Activated T-helper 9 cell treated with anti-CD3 and anti-CD28 coated beads, Interleukin-2, amount 50 U/mL, for 16 hours (primary cell): ENCODE measurements at places on chromosomes 11 and 22.

GRCh38 chr22:37330200-37331033, 48.1 kb downstream of the CYTH4 start:
- no peak for DNase-seq

DNA sequence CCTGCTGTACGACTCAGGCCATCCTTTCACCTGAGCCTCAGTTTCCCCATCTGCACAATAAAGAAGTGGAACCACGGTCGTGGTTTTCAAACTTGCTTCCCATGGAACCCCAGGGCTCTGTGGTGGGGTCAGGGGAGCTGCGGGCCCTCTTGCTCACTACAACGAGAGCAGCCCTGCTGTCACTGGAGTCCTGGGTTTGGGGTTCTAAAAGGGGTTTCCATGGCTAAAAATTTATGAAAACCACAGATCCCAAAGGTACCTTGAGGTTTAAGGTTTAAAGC, 45.4 kb upstream of the CARS1 start:
- DNase-seq: no peak

GRCh38 chr11:119222308-119222707, 16.2 kb downstream of the CBL start:
- DNase-seq: no peak

- no peak for DNase-seq
Measured at GRCh38 chr22:36086170-36086490, 57.5 kb upstream of the RBFOX2 start.

DNA sequence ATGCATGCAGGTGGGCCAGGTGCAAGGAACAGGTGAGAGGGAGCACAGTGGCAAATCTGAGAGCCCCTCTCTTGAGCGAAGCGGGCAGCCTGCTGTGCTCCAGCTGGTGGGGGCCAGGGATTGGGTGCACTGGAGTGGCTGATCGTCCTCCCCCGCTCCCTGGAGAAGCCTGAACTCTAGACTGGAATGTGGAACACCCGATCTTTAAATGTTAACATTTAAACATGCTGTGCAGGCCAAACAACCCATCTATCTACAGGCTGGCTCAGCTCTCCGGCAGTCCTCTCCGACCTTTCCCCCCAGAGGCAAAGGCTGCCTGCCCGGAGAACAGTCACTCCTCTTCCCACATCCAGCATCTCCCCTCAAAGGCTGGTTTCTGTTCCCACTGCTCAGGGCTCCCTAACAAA, 5.1 kb downstream of the MRGPRF start:
- DNase-seq: no peak

GRCh38 chr11:112694813-112695212, 266.4 kb upstream of the NCAM1 start:
- no peak for DNase-seq

DNA sequence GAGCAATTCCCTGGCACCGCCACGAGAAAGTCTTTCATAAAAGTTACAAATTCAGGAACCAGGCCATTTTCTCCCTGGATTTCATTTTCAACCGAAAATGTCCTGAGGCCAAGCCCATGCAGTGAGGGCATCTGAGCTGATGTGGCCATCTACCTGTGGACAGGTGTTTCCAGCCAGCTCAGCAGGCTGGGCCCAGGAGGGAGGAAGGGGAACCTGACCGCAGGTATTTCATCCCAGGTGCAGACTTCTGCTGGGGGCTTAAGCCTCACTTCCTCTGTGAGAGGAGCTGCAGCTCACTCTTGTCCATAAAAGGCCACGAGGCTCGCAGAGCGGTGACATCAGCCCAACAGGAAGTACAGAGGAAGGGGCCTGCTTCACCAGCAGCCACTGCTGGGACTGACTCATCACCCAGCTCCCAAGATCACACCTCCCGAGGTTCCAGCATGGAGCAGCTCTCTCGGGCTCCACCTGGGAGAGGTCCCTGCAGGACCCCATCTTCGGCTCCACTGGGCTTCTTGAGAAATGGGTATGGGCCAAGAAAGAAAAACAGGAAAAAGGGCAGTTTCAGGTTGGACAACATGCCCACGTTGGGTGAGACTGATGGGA, 56.4 kb downstream of the MYH9 start:
- peak; percentile 61 for DNase-seq

DNA sequence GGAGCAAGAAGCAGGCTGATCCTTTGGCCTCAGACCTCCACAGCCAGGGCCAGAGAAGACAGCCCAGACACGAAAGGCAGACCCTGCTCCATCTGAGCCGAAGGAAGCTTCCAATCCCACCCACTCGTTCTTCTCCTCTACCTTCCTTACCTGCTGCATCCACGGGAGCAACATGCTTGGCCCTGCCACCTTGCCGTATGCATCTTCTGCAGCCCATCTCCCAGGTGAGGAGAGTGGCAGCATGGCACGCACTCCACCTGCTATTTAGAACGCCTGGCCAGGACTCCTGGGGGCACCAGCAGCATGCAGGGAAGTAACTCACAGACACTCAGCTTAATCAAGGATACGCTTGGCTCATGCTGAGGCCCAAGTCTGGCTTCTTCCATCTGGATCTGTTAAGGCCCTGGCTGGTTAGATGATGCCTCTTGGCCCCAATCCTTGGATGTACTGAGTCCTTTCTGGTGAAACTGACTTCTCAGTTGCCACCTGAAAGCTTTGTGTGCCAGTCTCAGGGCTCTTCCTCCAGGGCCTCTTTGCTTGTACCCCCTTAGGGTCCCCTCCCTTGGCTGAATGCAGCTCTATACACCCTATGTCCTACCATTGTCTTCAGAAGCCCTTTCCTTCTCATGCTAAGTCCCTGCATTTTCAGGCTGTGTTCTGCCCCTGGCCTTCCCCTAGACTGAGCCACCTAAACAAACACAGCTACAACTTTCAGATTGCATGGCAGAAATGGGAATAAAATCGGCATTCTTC, 604.9 kb downstream of the BUD13 start:
- DNase-seq: no peak

DNA sequence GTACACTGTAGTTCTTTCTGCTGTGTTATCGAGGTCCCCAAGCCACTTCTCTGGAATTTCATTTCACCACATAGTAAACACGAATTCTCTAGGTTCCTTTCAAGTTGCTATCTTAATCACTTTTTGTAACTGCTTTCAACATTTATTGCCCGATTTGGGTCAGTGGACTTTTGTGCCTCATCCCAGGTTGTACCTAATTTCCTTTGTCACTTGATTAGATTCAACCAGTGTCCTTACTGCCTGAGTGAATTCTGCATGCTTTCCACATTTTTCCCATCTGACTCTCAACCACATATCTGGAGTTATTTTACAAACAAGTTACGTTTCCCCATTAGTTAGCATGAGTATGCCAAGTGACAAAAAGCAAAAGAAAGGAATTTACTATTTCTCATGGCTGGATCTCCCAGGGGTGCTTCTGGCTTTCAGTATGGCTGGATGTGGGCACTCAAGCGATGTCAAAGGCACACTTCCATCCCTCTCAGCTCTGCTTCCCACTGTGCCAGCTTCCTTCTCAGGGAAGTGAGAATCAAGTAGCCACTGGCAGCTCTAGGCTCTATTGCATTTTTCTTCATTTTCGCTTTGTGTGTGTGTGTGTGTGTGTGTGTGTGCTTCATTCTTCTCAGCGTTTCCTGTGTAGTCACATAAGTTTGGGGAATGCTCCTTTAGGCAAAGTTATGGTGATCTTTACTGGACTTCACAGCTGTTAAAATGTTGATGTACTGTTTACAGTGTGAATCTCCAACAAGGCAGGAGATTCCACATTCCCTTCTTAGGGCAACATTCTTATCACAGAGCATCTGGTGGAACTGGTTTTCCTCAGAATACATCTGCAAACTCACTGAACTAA, 128.9 kb downstream of the DBX1 start:
- no peak for DNase-seq

DNA sequence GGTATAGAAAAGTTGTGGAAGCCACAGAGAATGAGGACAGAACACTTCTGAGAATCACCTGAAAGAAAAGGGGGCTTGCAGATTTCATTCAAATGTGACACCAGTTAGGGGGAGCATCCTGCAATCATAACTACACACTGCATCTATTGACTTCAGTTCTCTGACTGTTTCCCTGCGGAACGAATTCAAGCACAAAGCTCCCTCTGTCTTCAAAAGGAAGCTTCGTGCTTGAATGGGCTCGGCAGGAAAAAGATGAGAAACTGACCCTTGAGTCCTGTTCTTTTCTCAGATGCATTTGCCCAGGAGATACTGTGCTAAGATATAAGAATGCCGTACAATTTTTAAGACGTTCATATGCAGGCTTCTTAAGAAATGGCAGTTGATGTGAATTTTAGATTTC, 2000.4 kb upstream of the RAG2 start:
- DNase-seq: no peak

DNA sequence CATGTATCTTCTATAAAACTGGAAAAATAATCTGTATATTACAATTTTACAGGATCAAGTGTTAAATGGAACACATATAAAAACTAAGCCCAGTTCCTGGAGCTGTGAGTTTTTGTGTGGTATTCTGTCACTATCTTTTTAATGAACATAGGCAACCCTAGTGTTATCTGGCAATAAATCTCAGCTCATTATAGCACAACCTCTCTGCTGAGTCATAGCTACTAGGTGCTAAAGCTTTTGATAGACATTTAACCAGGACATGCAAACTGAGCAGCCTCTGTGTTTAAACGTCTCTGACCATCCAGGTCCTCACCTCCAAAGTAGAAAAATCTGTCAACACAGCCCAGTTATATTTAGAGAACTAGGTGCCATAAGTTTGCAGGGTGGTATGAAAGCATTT, 91.0 kb upstream of the CARD18 start:
- no peak for DNase-seq

GRCh38 chr11:130069659-130070108, at the start of gene APLP2:
APLP2 (plus strand) TSS chr11:130069894; CDS start chr11:130069978, 84 bp downstream.
- peak; percentile 95 for DNase-seq

- peak; percentile 17 for DNase-seq
Measured at GRCh38 chr11:118434553-118435289, 1.6 kb upstream of the KMT2A start.

DNA sequence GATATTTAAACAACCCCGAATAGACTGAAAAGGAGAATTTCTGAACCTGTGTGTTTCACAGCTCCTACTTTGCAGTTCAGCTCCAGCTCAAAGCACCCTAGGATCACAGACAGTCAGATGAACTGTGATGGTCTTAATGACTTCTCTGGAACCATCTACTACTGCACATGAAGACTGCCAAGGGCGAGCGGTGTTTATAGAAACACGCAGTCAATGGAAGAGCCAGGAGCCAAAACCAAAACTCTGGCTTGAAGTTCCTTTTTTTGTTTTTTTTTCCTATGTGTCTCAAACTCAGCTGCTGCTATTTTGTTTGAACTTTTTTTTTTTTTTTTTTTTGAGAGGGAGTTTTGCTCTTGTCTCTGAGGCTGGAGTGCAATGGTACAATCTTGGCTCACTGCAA, 382.6 kb upstream of the SYN3 start:
- DNase-seq: no peak

GRCh38 chr11:109405671-109406070, 16.3 kb upstream of the C11orf87 start:
- no peak for DNase-seq

DNA sequence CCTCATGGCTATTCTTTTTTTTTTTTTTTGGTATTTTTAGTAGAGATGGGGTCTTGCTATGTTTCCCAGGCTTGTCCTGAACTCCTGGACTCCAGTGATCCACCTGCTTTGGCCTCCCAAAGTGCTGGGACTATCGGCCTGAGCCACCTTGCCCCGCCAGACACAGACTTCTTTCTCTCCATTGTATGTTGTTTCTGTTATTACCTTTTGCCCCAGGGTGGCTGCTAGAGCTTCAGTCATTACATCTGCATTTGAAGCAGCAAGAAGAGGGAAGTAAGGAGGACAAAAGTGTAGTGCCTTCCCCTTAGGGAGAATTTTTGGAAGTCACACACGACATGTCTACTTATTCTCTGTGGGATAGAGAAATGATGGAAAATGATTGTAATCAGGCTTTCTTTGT, 10.1 kb upstream of the OSBP start:
- no peak for DNase-seq

DNA sequence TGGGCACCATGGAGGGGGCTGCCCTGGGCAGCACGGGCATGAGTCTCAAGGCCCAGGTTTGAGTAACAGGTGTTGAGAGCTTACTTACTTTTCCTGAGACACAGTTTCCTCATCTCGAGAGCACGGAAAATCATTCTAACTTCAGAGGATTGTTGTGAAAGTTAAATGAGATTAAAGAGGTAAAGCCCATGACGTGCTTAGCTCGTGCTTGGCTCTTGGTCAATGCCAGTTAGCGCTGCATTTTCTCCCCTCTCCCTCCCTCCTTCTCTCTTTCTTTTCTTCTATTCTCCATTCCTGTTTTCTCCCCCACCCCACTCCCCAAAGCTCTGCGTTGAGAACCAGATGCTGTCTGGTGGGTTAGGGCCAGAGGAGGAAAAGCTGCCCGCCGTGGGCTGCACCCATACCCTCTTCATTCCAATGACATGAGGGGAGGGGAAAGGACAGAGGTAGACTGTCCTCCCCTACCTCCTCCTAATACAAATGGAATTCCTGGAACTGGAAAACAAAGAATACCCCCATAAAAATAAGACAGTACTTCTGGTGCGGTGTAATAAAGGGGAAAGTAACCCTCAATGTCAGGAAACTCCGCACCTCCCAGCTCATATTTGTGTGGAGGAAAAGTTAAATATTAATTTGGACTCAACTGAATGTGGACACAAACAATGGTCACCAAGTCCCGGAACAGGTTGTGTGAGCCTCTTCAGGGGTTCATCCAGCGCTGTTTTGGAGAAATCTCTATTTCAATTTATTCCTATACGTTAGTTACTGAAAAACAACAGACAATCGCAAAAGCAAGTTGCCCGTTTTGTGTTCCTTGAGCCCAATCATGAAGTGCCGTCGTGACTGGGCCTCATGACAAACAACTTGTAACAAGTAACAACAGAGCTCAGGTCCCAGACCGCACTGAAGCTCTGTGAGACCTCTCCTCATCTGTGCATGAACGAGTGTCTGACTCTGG, 54.8 kb upstream of the B3GAT1 start:
- DNase-seq: no peak

- DNase-seq: no peak
Measured at GRCh38 chr11:123798513-123799252, 7.5 kb downstream of the OR6M1 start.

- DNase-seq: no peak
Measured at GRCh38 chr11:73995731-73996130, 13.1 kb upstream of the UCP2 start.

- no peak for DNase-seq
Measured at GRCh38 chr11:86559311-86559945, 113.0 kb downstream of the ME3 start.

GRCh38 chr22:40487663-40488249, 117.4 kb downstream of the SGSM3 start:
- DNase-seq: no peak

- no peak for DNase-seq
Measured at GRCh38 chr22:25495285-25495684, 69.2 kb upstream of the GRK3 start.

- DNase-seq: no peak
Measured at GRCh38 chr22:49567899-49568750, 259.5 kb downstream of the BRD1 start.

GRCh38 chr11:120931057-120931779, 92.7 kb upstream of the TBCEL start:
- DNase-seq: no peak
